ENCODE measurements at places on chromosomes 16 and 17. TPM values are rescaled to one million over a fixed set of nuclear protein-coding genes. Genes with fewer than 3 reads are reported as not detected.

Gene MEOX1
- total RNA-seq, result not detected

Gene TBC1D26
- not detected for total RNA-seq

Gene ACE
- total RNA-seq, result 24.3 TPM

Gene CD19
- total RNA-seq, result not detected

Gene MYOCD
- 0.16 TPM for total RNA-seq

Gene CD300E
- not detected for total RNA-seq

Gene CRHR1
- total RNA-seq, result not detected

Gene MAP2K6
- 3.4 TPM for total RNA-seq

Gene SULT1A2
- not detected for total RNA-seq

Gene CCL17
- not detected for total RNA-seq

Gene TPSD1
- total RNA-seq, result not detected

Gene CES3
- not detected for total RNA-seq

Gene C16orf54
- total RNA-seq, result not detected

Gene SCO1
- total RNA-seq, result 69.7 TPM

Gene LRRC75A
- 6.1 TPM for total RNA-seq

Gene NPIPA2
- not detected for total RNA-seq

Gene HEATR9
- total RNA-seq, result not detected

Gene PPP1R9B
- total RNA-seq, result 85.4 TPM

Gene TMEM235
- not detected for total RNA-seq

Gene ASGR2
- total RNA-seq, result not detected

Gene ANKRD40CL
- total RNA-seq, result not detected

Gene TRIM72
- total RNA-seq, result not detected

Gene RASL10B
- 1.5 TPM for total RNA-seq

Gene KIF2B
- not detected for total RNA-seq

Gene FBXW10B
- total RNA-seq, result not detected

Gene CCT6B
- total RNA-seq, result 12.0 TPM

Gene TPSG1
- not detected for total RNA-seq

Measured in fibroblast of the aortic adventitia (primary cell).